ENCODE measurements at places on chromosomes 2 and 18.
A peak's percentile ranks its signal among the peaks of the same experiment; 100 is the strongest.

DNA sequence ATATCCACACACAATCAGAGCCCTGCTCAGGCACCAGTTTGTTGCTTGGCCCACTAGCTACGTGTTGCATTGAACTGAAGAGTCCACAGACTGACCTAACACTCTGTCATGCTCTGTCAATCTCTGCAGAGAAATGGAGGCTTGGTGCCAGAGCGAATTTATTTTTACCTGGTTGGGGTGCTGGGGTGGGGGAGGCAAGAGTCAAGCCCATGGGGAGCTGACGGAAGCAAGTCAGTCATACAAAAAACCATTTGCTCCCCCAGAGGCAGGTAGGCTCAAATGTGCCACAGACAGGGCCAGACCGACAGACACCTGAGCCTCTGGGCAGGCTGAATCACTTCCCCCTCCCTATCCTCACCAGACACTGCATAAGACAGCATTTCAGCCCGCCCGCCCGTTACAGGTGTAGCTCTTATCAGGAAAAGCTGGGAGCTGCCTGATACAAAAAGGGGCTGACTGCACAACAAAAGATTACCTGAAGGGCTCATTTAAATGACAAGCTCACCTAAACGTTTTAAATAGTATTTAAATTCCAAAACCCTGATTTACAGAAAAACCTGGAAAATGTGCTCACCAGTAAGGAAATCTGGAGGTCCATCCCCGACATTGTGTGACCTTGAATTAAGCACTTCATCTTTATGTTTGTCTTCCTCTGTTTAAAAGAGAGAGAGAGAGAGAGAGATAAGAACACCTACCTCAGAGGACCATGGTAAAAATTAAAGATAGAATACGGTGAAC is 2.1 kb upstream of the PCBP1 start:
- no peak for DNase-seq

DNA sequence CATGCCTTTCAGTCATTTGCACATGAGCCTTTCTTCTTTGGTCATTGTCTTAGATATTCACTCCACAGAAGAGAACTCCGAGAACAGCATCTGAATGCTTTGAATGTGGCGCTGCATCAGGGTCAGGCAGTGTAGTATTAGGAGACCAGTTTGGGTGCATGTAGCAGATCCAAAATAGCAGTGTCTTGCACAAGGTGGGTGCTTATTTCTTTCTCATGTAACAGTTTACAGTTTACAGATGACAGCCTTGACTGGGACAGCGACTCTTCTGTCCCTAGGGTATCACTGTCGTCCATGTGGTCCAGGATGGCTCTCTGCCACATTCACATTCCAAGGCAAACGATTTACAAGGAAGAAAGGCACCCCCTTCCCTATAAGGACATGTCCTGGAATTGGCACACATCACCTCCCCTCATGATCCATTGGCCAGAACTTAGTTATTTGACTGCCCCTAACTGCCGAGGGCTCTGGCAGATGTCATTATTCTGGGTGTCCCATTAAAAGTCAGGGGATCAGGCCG is 101.0 kb downstream of the STPG4 start:
- DNase-seq: no peak

- DNase-seq: no peak
These were observed 439.5 kb upstream of the ETAA1 start for GRCh38 chr2:66957677-66958076.

GRCh38 chr2:23516520-23517256 is 131.7 kb downstream of the KLHL29 start:
- no peak for DNase-seq

GRCh38 chr2:11038641-11039040 is 116.6 kb upstream of the SLC66A3 start:
- DNase-seq: no peak

DNA sequence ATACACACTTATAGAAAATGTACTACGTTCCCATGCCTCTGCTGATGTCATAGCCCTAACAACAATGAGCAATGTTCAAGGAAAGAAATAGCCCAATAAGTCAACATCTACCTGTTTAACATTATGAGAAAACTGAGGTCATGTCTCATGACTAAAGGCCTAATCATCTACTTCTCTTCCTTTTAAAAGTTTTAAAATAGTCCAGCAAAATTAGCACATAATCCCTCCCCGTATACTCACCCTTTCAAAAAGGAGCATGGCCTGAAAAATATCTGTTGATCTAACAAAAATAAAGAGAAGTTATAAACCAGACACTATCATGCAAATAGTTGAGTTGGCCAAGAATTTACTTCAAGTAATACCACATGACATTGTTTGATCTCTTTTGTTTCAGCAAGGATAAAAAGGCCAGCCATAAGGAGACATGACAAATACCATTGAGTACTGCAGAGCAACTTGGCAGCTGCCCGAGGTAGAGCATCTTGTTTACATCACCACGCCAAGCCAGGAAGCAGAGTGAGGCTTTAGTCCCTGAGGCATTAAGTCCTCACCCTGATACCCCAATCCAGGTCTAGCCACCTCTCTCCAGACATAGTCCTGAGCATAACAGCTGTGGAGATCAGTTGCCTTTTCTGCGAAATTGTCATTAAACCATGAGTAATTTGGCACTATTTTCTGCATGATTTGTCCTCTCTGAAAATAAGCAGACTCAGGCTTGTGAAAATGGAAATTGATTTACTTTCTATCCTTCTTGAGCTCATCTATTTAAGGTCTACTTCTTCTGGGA is 137.4 kb upstream of the ETAA1 start:
- peak; percentile 38 for DNase-seq

DNA sequence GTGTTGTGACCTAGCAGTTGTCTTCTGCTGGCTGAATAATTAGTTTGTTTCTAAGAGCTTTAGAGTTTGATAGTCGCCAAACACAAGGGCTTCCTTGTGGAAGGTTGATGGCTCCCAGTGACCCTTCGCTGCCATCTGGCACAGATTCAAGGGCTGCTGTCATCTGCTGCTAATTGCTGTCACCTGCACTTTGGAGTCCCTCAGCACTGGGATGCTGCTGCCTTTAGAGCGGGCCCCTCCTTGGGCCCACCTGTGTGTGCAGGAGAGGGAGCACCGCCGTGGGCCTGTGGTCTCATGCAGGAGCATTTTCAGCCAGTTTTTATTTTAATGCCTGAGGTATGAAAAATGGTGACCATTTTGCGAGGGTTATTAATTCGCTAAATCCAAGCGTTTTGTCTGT is 154.0 kb upstream of the NFATC1 start:
- no peak for DNase-seq

DNA sequence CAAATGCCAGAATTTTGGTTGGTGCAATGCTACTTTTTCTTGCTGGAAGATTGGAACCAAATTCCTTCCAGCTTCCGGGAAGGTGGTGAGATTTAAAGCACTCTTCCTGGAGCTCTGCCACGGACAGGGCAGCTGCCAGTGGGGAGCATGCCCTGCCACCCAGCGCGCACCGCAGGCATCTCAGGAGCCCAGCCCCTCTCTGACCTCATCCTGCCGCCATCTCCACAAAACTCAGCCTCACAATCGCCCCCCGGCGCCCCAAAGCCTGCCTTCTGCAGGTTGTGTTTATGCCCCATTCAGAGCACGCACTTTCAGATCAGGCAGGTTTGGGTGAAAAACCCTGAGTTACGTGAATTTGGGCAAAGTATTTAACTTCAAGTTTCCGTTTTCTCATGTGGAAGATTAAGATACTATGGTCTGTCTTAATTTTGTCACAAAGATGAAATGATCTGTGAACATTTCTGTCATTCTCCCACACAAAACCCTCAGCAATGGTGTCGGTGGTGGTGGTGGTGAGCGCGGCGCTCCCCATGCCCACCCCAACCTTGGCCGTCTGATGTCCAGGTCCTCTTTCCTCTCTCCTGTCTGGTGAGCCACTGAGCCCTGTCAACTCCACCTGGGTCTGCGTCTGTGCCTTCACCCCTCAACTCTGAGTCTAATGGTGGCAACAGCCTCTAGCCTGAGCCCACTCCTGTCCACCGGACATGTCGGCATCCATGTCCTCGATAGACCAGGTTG is 282.8 kb upstream of the SALL3 start:
- DNase-seq: no peak

DNA sequence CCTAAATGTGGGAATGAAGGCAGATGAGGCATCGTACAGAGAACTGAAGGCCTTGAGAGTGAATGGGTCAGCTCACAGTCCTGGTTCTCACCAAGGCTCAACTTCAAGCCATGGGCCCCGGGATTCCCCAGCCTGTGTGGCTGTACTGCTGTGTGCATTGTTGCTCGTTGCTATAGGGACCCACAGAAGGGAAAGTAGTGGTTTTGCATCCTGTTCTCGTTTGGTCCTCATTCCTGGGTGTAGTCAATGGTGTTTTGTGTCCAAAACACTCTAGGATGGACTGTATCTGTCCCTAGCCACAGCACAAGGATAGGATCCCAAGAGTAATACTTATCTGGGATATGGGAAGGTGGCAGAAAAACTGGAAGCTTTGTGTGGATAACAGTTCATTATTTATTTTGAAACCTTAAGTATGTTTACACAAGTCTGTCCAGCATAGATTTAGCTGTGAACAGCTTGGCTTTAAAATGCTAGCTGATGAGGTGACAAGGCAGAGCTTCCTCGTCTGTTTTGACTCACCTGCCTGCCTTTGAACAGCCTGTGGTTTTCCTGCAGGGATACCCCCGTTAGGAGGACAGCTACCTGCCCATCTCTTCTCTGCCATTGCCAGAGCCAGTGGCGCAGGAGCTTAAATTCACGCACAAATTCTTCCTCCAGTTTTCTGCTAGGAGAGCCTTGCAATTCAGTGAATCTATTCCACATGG is 85.0 kb downstream of the WDSUB1 start:
- no peak for DNase-seq

DNA sequence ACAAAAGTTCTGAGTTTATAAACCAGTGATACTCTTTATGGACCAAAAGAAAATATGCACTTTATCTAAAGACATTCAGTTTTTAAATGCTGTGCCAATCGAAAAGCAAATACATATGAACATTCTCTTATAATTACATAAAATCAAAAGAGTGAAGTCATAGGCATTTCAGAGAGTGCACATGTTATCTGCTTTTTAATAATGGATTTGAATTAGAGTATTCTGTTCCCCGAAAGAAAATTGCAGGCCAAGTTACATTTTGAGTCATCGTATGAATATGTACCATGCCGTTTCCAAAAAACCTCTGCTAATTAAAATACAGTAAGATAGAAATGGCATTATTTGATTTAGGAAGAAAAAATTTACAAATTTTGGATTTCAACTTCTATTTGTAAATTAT is 565.7 kb downstream of the ZEB2 start:
- no peak for DNase-seq
